ENCODE measurements at places on chromosomes 16 and 17.
A peak's percentile ranks its signal among the peaks of the same experiment; 100 is the strongest.

- DNase-seq = no peak
Observed at GRCh38 chr17:48644159-48644558, 18.0 kb upstream of the HOXB9 start.

GRCh38 chr17:39527220-39527813, 66.0 kb downstream of the CDK12 start:
- DNase-seq = peak; percentile 73

DNA sequence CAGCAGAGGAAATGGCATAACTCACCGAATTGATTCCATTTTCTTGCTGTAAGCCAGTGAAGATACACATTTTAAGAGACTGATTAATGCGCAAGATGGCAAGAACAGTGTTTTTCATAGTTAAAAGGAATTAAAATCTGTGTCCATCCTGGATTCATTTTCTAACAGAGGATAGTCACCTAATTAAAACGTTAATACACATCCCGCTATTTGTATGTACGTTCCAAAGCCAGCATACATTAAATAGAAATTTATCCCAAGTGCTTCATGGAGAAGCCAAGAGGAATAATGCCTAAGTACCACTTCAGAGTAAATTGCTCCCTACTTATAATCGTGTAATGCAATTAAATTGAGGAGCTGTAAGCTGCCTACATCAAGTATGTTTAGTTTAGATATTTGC, 49.9 kb downstream of the RBFOX1 start:
- DNase-seq = no peak

DNA sequence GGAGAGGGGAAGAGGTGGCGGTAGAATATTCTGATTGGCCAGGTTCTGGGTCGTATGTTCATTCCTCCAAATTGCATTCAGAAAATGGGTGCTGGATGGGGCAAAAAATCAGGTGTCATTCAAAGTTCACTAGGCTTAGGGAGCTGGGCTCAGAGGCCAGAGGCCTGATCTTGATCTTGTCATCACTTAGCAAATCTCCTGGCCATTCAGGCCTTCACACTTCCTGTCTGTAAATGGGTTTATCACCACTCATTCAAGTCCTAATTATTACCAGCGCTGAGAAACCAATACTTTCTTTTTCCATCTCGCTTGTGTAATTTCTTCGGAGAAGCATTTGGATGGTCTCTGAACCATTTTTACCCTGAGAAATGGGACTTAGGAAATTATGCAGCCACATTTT, 50.8 kb downstream of the BMERB1 start:
- DNase-seq = no peak

DNA sequence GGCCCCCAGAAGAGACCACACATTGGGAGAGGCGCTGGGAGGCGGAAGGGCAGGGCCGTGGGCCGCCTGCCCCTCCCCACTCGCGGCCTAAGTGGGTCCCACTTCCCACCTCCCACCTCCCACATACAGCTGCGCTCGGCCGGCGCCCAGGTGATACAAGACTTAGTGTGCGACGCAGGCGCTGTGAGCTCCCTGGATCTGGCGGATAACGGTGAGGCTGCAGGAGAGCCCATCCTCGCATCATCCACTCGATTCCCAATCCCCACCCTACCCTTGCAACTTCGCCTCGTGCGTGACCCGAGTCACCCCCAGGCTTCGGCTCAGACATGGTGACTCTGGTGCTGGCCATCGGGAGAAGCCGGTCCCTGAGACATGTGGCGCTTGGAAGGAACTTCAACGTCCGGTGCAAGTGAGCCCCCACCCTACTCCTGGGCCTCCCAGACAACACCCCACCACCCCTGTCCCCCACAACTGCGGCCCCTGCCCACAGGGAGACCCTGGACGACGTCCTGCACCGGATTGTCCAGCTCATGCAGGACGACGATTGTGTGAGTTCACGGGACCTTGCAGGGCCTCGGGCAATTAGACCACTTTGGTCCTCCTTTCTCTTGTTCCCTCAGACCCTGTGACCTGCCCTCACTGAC, 3.9 kb downstream of the CARMIL2 start:
- DNase-seq = peak; percentile 40

- DNase-seq = no peak
Observed at GRCh38 chr16:9199311-9199710, 107.9 kb downstream of the HAPSTR1 start.

GRCh38 chr17:5126719-5127488, 11.1 kb downstream of the USP6 start:
- no peak for DNase-seq

DNA sequence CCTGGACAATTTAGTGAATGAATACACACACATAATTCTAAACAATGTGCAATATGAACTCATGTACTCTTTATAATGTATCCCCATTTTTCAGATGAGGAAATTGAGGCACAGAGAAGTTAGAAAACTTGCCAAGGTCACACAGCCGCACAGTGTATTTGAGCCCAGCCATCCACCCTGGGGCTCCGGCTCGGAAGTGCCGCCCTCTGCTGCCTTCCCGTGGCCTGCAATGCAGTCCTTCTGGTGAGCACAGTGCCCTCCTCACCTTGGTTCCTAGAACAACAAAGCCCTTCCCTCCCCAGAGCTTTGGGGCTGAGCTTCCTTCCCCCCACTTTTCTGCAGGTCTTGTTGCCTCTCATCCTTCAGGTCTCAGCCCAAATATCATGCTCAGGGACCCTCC, 63.7 kb downstream of the C16orf78 start:
- no peak for DNase-seq

GRCh38 chr16:72800524-72801161, 247.3 kb downstream of the ZFHX3 start:
- no peak for DNase-seq

GRCh38 chr17:28749516-28750177, 5.8 kb downstream of the TRAF4 start:
- DNase-seq = peak; percentile 35

- DNase-seq = no peak
Observed at GRCh38 chr16:4083347-4083870, 32.8 kb downstream of the ADCY9 start.

DNA sequence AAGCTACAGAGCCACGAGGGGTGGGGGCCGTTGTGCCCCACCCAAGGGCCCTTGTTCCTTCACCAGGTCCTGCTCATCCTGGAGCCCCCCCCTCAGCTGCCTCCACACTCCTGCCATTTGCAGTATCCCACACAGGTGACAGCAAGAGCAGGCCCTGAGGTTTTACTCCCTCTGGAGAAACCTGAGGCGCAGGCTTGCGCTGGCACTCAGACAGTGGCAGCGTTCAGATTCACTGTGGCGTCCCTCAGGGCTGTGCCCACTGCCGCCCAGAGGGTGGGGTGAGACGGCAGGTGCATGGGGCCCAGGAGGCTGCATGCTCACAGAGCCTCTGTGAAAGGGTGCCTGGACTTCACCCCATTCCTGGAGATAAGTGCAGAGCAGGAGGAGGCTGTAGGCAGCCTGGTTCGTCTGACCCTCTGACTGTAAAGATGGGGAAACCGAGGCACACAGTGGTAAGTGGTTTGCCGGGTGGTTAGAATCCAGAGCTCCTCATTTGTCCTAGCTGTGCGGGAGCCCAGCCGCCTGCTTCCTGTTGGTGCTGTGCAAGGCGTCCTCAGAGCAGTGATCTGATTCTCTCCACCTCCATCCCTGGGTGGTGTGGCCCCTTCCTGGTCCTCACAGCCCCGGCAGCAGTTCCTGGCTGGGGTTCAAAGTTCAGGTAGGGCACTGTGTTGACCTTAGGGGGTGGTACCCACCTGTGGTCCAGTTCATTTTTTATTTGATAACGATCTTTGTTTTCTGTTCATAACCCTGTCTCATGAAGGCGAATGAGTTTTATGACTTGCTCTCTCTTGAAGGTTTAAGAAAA, 1.6 kb downstream of the SPIRE2 start:
- no peak for DNase-seq

DNA sequence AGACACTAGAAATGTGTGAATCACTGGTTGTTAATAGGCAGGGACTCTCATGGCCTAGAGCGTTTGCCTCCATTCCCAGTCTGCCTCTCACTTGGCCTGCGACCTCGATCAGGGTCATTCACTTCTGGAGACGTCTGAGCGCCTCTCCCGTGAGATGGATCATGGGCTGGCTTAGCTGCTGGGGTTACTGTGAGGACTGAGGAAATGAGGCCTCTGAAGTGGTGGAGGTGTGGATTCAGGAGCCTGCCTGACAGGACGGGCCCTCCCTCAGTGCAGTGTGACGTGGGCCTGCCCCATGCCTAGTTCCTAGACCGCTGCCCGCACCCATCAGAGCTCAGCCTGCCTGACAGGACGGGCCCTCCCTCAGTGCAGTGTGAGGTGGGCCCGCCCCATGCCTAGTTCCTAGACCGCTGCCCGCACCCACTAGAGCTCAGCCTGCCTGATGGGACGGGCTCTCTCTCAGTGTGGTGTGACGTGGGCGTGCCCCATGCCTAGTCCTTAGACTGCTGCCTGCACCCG, 61.9 kb downstream of the BANP start:
- DNase-seq = no peak

- DNase-seq = no peak
Observed at GRCh38 chr17:61251939-61252865, 147.4 kb upstream of the TBX2 start.

DNA sequence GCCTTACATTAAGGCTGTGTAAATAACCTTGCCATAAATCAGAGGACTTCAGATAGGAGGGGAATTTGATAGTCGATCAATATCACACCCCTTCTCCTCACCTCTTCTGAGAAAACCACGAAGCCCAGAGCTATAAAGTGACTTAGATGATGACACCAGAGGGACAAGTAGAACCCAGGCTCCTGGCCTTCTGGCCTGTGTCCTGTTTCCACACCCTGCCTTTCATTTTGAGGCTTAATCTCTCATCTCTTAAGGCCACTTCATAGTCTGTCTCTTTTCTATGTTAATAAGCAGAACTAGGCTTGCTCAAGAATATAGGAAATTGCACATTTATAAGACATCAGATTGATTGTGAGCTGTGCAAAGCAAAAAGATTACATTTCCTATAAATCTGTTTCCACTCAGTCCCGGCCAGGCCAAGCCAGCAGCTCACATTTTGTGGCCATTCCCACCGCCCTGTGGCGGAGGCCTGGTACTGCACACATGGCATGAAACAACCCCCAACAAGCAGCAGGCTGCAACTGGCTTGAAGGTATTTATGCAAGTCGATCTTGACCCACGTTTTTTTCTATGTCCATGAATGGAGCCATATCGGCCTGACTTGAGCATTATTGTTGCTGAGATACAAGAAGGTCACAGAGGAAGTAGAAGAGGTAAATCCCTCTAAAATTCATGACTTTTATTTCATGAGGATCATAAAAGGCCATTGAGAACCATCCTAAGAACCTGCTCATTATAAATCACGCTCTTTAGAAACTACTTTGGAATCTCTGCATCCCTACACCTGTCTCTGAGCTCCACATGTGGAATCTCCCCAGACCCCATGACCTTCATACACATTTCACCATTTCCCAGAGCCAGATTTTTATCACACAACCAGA, 93.7 kb downstream of the PMP22 start:
- DNase-seq = peak; percentile 88

Measured in GM23338 (cell line).